ENCODE measurements at places on chromosomes 1 and 21.
A peak's percentile ranks its signal among the peaks of the same experiment; 100 is the strongest.

GRCh38 chr1:40706626-40707025, 15.1 kb downstream of the NFYC start:
- no peak for DNase-seq

- no peak for DNase-seq
Observed at GRCh38 chr21:15121655-15122120, 56.9 kb upstream of the NRIP1 start.

- no peak for DNase-seq
Observed at GRCh38 chr1:217078078-217078690, 355.0 kb upstream of the ESRRG start.

DNA sequence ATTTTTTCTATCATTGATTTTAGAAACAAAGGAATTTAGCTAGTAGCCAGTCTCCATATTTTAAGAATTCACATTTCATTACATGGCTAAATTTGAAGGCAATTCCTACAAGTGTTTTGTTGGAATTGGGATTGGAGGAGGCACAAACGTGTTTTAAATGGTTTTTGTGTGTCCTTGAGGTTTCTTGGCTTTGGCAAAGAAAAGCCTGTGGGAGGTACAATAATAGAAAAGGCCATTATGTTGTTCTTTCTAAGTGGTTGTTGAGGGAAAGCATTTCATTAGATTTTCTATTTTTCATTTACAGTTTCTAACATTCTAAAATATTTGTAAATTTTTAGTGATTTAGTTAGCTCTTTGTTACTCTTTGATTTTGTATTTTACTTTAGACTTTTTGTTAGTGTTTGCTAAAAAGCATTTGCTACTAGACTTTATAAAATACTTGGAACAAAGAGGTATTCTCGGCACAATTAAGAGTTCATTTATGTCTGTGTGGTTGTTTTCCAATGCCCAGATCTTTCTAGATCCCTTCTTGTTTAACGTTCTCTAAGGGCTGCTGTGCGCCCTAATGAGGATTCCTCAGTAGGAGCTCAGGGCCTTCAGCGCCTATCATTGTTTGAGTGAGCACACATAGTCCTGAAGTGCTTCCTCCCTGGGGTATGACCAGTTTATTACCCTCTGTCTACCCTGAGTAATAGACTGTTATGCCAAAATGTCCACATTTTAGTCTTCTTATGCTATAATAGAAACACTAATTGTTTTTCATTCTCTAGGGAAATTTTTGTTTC, 70.0 kb upstream of the KIAA1614 start:
- no peak for DNase-seq

DNA sequence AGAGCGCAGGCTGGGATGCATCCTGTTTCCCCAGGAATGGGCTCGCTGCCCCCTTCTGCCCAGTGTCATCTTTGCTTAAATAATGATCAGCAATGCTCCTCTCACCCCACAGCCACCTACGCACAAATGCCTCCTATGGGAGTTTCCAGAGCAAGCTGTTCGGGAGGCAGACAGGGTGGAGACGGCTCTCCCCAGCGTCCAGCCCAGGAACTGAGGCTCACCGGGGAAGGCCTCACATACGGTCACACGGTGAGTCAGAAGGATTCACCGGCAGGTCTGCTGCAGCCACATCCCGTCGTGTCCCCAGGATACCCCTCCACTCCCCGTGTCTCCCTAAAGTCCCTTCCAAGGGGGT, 40.3 kb upstream of the RUNX3 start:
- DNase-seq, result no peak

DNA sequence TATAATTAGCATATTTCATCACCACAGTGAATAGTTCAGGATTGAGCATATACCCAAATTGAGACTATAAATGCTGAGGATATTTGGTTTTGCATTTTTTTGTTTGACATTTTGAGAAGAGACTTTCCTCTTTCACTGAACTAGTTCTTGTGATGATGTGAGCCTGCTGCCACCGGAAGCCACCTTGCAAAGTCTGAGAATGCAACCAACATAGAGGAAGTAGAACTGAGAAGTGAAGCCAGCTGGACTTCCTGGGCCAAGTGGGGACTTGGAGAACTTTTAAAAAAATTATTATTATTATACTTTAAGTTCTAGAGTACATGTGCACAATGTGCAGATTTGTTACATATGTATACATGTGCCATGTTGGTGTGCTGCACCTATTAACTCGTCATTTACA, 102.3 kb downstream of the RPE65 start:
- DNase-seq, result no peak

GRCh38 chr1:2564815-2565374, 8.7 kb downstream of the TNFRSF14 start:
- no peak for DNase-seq

GRCh38 chr1:26998429-26999300, 5.2 kb downstream of the TRNP1 start:
- DNase-seq, result no peak

DNA sequence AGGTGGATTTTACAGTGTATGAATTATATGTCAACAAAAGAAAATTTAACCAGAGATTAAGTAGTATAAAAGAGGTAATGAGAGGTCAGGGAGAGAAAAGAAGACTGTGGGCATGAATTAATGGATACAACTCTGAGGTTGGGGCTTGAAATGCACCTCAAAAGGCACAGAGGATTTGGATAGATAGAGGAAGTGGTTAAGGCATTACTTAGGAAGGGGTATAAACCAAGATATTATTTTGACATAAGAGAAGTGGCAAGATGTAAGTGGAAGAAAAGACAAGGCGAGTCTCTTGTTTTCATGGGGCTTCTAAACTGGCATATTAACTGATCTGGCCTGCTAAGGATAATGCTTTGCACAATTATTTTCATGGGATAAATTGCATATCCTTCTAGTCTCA, 34.1 kb downstream of the RAP1A start:
- no peak for DNase-seq

DNA sequence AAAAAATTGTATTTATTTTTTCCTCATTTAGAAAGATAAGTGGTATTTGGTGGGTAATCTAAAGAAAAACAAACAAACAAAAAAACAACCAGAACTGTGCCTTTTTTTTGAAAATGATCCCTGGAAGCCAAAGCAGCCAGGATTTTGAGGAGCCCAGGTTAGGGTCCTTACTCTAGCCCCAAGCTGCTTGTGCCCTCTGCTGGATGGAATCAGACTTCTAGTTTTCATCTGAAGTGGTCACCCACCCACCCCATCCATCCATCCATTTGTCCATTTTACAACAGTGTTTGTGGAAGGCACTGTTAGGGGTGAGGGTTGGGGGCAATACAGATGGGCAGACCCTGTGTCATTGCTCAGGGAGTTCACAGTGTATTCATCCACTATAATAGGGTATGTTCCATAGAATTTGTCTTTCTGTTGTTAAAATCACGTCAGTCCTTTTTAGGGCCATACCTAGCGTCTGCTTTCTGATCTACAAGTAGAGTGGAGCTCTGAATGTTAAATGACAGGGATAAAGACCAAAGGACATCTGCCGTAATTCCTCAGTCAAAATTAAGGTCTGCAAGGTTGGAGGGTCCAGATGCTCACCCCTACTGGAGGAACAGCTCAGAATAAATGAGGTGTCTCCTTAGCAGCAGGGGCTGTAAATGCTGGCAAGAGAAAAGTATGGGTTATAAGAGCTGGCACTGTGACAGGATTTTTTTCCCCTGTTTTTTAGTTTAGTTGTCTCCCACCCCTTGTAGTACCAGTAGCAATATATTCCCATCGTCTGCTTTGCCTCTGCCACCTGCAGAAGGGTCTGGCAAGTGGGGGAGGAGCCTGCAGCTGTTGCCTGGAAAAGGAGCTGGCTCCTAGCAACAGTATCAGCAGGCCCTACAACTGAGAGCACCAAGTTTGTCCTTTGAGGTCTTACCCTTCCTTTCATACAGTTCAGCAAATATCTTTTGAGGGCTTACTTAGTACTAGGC, 3.2 kb downstream of the LRRC42 start:
- peak; percentile 42 for DNase-seq
